ENCODE measurements at places on chromosomes 13 and 19. TPM values are rescaled to one million over a fixed set of nuclear protein-coding genes. Genes with fewer than 3 reads are reported as not detected.
A peak's percentile ranks its signal among the peaks of the same experiment; 100 is the strongest.

Gene SPART
- total RNA-seq: 22.0 TPM

Gene RUBCNL
- total RNA-seq: 0.36 TPM

Gene F10
- total RNA-seq: not detected

Gene PLPP2
- total RNA-seq: not detected

Gene ALDH16A1
- total RNA-seq: 25.1 TPM

Gene EXOSC5
- total RNA-seq: 7.5 TPM

Gene FBXO46
- total RNA-seq: 17.5 TPM

DNA sequence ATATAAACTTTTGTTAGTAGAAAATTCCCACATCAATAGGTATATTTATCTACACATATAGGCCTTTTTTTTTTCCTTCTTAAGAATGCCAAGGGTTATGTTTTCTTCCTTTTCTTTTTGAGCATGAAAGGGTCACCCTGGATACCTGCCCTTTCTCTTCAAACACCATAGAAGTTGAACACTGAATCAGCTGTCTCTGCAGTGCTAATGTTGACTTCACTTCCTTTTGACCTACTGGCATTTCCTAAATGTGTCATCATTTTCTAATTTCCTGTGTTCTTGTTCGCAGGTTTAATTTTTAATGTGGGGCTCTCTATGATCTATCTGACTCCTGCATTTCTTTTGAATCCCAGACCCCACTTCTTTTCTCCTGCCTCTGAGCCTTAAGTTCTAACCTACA, 532.0 kb downstream of the GPC6 start:
- no peak for DNase-seq

GRCh38 chr13:23965346-23965745, 68.0 kb upstream of the C1QTNF9B start:
- no peak for DNase-seq

DNA sequence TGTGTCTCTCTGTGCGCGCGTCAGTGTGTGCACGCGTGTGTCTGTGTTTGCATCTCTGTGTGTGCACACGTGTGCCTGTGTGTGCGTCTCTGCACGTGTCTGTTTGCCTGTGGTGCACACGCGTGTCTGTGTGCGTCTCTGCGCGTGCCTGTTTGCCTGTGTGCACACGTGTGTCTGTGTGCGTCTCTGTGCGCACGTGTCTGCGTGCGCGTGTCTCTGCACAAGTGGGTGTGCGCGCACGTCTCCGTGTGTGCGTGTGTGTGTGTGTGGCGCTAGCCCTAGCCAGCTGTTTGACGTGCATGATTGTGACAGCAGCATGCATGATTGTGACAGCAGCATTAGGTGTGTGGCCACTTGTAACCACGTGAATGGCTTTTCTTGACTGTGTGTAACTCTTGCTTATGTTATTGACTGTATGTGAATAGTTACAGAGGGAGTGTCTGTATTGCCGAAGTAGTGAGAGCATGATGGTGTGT, 31.1 kb downstream of the ZNF146 start:
- DNase-seq: no peak

DNA sequence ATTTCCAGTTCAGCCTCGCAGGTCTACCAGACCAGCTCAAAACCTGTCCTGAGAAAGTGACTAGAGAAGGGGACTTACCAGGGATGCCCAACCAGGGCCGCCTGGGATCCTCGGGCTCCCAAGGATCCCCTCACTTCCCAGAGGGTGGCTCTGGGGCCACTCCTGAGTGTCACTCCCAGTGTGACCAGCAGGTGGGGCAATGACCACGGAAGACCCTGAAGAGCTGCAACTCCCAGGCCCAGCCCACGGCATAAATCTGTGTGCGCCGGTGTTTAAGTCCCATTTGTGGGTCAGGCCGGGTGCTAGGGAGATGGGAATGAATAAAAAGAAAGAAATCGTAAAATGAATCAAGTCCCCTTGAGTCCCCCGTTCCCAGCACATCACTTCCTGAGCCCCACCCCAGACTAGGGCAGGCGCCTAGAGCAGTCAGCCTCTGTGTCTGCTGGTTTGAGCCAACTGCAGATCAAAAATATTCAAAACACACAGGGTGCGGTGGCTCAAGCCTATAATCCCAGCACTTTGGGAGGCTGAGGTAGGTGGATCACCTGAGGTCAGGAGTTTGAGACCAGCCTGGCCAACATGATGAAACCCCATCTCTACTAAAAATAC, 10.7 kb downstream of the PTGIR start:
- peak; percentile 71 for DNase-seq

DNA sequence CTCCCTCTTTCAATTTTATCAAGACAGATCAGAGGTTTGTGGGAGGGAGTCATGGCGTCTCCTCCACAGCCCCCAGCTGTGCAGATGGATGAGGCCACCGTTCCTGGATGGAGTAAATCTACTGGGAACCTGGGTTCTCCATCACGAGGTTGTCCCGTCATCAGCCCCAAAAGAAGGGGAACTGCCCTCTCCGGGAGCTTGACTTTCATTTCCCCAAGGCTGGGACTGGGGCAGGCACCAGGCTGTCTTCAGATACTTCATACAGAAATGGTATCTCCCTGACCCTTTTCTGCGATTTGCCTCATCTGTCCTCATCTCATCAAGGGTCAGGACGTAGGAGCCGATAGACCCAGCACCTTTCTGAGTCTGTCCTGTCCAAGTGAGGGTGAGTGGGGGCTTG, 9.8 kb downstream of the LILRB2 start:
- no peak for DNase-seq

GRCh38 chr13:69619651-69620050, 488.0 kb upstream of the ATXN8OS start:
- no peak for DNase-seq

- DNase-seq: peak; percentile 80
Measured at GRCh38 chr19:2289714-2290435, 7.9 kb upstream of the PEAK3 start.

DNA sequence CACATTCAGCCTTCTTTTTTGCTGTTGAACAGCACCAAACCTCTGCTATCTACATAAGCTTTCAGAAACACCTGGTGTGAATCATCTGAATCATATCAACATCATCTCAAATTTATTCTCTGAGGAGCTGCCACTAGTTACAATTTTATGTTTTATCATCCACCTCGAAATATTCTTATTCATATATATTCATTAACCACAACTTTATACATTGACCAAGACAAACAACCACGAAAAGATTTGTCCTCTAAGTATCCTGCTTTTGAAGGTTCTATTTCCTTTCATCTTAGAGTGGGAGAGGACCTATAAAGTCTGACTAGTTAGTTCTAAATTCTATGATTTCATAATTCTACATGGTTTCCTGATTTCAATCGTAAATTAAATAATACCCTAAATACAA, 18.9 kb downstream of the ESD start:
- DNase-seq: no peak

DNA sequence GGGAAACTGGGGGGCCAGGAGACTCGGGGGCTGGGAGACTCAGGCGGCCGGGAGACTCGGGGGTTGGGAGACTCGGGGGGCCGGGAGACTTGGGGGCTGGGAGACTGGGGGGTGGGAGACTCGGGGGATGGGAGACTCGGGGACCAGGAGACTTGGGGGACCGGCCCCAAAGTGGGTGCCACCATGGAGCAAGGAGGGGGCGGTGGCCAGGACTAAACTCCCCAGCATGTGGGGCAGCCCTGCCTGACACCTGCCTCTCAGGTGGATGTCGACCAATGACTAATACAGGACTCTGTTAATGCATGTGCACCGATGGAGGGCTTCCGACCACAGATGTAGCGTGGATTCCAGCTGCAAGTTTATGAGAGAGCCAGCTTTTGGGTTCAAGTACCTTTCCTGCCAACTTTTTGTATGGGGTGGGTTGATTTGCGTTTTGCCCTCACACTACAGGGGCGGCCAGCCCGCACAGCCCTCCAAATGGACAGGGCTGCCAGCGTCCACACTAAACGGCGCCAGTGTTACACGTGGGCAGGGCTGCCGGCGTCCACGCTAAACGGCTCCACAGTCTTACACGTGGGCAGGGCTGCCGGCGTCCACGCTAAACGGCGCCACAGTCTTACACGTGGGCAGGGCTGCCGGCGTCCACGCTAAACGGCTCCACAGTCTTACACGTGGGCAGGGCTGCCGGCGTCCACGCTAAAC, 62.2 kb downstream of the RASA3 start:
- DNase-seq: no peak

GRCh38 chr19:1213391-1214286, 8.1 kb downstream of the STK11 start:
- peak; percentile 61 for DNase-seq

DNA sequence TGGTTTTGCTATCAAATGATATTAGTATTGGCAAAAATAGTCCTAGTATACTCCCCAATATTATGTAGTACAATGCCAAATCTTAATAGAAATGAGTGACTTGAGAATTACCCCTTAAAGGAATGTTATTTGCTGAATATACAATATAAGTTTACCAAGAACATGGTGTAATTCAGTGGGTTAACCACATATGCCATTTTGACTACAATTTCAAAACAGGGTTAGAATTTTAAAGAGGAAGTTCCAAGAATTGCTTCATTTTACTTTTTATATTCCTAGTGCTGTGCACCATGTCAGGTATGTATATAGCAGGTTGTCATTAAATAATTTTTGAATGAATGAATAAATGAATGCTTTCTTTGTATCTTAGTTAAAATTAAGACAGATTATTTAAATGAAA, 66.3 kb downstream of the LMO7 start:
- no peak for DNase-seq

- peak; percentile 63 for DNase-seq
Measured at GRCh38 chr19:41997121-41997850, 3.3 kb upstream of the ATP1A3 start.

DNA sequence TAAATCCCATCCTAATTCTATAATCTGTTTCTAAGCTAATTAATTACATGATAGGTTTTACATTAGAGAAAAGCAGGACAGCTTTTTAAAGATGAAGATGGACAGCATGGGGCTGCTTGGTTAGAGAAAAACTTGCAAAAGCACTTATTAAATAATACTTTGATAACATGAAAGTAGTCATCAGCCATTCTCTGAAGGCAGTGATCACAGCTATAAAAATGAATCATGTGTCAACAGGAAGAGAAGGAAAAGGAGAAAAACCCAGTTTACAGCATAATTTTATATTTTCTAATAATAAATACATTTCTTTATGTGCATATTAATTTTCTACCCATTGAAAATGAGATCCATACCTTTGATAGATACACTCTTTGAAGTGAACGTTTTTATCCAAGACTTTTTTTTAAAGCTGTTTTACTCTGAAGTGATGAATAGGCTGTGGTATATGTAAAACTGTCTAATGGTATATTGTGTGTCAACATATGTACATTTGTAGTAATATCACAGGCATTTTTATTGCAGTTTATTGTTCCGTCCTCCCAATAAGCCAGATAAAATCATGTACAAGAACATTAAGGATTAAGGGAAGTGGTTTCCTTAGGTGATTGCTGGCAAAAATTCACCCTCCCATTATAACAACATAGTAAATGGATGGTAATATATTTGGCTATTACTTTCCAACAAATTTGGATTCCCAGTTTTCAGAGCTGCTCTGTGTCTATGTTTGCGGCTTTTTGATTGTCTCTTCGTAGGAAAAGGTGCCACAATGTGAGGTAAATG, 1.3 kb upstream of the KLF5 start:
- no peak for DNase-seq

DNA sequence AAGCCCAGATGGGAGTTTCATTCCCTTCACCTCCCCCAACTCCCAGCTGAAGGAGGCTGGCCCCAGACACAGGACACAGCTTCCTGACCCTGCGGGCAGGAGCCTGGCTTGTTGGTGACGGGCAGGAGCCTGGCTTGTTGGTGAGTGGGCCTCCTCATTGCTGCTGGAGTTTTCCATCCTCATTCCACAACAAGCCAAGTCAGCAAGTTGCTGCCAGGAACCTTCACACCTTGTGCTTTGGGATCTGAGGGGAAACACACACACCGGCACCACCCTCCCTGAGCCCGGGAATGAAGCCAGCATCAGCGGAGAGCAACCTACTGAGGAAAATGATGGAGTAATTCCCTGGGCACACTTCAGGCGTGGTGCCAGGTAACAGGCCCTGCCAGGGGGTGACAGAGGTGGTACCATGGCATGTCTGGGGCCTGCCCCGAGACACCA, 74.9 kb downstream of the ALOX5AP start:
- DNase-seq: no peak

DNA sequence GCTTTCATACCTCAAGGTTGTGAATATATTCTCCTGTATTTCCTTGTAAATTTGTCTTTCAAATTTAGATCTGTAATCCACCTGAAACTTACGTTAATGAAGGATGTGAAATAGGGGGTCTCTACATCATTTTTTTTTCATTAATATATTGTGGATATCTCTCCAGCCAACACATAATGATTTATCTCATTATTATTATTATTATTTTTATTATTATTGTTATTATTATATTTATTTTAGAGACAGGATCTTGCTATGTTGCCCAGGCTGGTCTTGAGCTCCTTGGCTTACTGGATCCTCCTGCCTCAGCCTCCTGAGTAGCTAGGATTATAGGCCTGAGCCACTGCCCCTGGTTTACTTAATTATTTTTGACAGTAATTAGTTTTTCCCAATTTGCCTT, 4.3 kb upstream of the LIPE start:
- no peak for DNase-seq
